Stimulated activated CD4-positive, alpha-beta T cell treated with anti-CD3 and anti-CD28 coated beads, Interleukin-15, amount 100 ng/mL, for 24 hours (primary cell): ENCODE measurements at places on chromosomes 6 and 20.
A peak's percentile ranks its signal among the peaks of the same experiment; 100 is the strongest.

GRCh38 chr6:138593909-138594757 is 94.8 kb upstream of the NHSL1 start:
- DNase-seq: no peak

- no peak for DNase-seq
Measured at GRCh38 chr6:39568896-39569295, 156.3 kb downstream of the KIF6 start.

DNA sequence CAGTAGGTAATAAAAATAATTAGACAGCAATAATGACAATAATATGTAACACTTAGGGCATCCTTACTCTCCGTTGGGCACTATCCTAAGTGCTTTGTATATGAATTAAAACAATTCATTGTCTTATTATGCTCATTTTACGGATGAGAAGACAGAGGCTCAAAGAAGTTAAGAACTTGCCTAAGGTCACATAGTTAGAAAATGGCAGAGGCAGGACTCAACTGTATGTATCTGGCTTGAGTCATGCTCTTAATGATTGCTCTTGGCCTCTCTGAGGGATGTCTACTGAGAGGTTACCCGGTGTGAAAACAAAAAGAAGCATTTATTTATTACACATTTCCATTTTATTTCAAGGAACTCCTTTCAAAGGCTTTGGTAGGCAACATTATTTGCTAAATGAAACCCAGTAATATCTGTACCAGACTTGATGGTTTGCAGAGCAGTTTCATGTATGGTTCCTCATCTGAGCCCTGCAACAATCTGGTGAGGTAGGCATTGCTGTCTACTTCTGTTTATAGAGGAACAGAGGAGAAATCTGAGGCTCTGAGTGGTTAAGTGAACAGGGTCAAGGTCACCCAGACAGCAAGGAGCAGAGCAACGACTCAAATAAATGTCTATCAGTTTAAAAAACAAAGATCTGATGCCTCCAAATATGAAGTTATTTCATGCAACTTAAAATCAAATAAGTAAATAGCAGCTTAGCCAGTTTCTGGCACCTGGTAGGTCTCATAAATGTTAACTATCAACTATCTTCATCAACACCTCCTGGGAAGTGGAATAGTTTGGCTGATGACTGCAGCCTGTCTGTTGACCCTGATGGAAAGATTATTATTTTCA is 4.2 kb upstream of the PARD6B start:
- no peak for DNase-seq

DNA sequence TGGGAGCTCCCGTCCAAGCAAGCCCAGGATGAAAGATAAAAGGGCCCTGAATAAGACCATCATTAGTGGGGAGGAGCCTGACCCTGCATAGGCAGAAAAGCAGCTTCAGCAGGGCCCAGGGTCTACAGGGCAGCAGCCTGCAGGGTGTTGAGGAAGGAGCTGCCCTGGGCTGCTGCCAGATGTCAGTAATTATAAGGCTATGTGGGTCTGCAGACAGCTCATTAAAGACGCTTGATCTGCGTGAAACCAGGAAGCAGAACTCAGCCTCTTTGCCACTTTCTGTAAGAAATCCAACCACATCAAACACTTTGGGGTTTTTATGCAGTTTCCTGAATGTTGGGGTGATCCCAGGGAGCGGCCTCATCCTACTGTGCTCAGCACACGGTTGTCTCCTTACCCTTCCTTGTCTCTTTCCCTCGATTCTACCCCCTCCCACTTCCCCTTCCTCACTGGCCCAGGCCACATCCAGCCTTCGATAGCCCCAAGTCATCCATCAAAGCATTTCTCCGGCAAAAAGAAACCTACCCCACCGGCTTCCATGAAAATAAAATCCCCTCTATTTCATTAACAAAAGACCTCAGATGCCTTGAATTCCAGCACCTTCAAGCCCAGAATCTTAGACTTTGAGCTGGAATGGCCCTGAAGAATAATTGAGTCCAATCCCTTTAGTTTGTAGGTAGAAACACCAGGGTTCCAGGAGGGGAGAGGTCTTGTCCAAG is 1.0 kb upstream of the TGM6 start:
- DNase-seq: peak; percentile 32

- no peak for DNase-seq
Measured at GRCh38 chr6:15509335-15509933, 153.4 kb downstream of the DTNBP1 start.

DNA sequence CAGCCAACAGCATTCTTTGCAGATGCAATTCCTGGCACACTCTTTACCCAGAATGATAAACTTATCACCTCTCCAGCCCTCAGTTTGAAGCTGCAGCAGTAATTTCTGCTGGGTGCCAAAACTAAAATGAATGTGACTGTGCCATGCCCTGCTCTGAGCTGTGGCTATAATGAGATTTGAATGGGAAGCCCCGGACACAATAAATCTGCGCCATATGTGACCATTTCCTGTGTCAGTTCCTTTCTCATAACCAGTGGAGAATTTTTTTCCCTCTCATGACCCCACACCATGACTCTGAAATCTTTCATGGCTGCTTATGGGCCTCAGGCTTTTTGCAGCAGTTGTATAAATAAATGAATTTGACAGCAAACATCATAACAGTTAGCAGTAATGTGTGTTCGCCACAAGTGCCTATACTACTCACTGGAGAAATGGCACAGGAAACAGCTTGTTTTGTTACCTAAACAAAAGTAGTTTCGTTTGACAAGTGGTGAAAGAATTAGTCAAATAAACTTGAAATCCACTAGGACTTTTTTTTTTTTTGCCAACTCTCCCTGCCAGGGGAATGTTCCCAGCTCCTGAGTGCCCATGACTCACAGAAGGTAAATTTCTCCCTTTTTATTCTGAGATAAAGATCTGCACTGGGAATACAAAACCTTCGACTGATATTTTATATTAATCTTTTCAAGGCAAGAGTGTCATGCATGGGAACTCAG is 408.4 kb downstream of the PKHD1 start:
- no peak for DNase-seq
